NCI-H510A treated with DMSO at 0.1 percent for 48 hours (cell line): ENCODE measurements at places on chromosomes 12 and 14.

GRCh38 chr14:103138301-103139131, 15.3 kb downstream of the TNFAIP2 start:
- no peak for DNase-seq

GRCh38 chr14:29892327-29892726, 35.3 kb downstream of the PRKD1 start:
- no peak for DNase-seq

GRCh38 chr14:62253171-62253570, 491.0 kb downstream of the SNAPC1 start:
- DNase-seq, result no peak

DNA sequence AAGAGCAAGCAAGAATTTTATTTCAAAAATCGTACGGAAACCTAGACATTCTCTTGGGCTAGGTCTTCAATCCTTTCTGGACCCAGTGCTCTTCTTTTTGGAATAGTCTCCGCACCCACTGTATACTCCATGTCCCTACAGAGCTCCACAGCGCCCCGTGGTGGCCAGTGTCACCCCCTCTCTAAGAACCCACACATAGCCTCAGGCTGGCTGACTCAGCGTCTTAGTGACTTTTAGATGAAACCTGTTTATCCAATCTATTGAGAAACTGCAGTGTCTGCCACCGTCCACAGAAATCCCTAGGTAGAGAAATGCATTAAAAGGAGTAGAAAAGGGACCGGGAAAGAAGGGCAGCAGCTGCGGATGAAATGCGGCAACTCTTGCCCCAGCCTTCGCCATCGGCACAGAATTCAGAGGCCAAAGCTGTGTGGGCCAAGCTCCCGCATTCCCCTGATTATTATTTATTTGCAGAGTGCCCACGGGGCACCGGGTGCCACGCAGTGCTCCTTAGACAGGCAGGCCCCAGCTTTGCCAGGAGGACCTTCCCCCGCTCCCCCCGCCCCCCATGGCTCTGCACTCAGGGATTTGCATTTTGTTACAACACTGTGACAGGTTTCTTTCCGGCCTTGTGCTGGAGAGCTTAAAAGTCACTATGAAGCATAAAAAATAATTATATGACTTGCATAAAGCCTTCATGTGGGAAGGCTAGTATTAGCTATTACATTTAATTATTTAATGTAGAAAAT, 170.1 kb upstream of the FKBP4 start:
- no peak for DNase-seq

- no peak for DNase-seq
These were observed 596.1 kb downstream of the VRK1 start for GRCh38 chr14:97393244-97393643.

DNA sequence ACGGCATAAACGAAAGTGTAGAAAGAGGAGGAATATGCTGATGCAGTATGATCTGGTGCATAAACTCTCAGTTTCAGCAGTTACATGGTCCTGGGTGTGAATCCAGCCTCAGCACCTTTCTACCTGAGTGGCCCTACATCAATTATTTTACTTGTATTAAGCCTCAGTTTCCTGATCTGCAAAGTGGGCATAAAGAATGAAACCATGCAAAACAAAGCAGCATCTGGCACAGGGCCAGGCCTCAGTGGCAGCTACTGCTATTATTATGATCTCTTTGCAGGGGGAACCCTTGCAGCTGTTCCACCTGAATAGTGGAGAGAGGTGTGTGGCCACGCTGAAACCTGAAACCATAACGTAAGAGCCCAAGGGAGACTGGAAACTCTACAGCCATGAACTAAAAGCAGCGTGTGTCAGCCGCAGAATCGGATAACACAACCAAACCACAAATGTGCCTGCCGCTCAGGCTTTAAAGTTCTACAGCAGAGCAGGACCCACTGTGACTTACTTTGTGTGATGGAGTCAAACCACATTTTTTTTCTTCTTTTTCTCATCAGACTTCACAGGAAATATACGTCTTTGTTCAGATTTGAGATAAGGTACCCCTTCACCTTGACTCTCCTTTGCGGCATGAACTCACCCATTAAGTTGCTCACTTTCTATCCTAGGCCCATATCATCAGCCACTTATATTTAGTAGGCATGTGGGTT, 29.2 kb upstream of the FOS start:
- DNase-seq, result peak; percentile 93

- no peak for DNase-seq
These were observed 19.0 kb upstream of the ADGRD1 start for GRCh38 chr12:130934753-130935152.

GRCh38 chr14:36091096-36091495, 85.4 kb downstream of the PTCSC3 start:
- peak; percentile 73 for DNase-seq

DNA sequence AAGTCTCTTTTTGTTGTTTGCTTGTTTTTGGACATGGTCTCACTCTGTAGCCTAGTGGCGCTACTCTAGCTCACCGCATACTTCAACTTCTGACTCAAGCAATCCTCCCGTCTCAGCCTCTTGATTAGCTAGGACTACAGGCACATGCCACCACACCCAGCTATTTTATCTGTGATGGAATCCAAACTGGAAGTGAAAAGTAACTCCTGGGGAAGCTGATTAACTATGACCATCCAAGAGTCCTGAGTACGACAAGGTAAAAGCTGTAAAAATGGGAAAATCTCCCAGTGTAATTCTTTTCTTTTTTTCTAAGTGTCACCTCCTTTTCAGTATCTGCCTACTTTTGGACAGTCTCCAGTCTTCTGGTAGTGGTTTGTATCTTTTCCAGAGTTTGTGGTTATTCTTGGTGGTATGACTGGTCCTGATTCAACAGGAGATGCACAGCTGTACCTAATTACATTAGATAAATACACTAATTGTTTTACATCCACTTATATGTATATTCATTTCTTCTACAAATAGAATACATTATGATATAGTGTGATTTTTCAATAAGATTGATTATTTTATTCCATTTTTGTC, 97.8 kb downstream of the SLC6A15 start:
- DNase-seq, result no peak

DNA sequence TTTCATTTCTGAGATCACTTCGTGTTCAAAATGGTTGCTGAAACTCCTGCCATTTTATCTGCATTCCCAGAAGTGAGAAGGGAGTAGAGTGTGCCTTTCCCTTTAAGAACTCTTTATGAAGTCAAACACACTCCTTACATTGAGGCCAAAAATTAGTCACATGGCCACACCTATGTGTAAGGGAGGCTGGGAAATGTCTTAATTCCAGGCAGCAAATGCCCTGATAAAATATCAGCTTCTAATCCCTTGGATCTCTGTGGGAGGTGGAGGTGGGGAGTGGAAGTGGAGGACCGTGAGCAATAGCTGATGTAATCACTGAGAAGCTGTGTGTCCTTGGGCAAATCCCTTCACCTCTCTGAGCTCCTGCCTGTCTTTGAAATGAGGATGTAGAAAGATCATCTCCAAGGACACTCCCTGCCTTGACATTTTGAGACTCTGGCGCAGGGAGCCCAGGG, 22.7 kb upstream of the ANKRD9 start:
- DNase-seq, result no peak

- no peak for DNase-seq
These were observed 90.2 kb downstream of the KSR2 start for GRCh38 chr12:117878605-117879004.

GRCh38 chr12:124474709-124475108, 92.7 kb downstream of the NCOR2 start:
- DNase-seq, result no peak

- DNase-seq, result no peak
These were observed 1166.3 kb downstream of the GALC start for GRCh38 chr14:86826661-86827060.

DNA sequence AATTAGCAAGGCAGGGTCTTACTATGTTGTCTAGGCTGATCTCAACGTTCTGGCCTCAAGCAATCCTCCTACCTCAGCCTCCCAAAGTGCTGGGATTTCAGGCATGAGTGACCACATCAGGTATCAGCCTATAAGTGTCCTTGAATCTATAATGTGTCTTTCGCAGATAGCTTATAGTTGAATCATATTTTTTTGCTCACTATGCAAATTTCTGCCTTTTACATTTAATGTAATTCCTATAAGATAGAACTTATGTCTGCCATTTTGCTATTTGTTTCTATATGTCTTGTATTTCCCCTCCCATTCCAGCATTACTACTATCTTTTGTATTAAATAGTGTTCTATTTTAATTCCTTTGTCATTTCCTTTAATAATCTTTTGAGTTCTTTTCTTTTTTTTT, 10.5 kb upstream of the ATF7 start:
- no peak for DNase-seq

DNA sequence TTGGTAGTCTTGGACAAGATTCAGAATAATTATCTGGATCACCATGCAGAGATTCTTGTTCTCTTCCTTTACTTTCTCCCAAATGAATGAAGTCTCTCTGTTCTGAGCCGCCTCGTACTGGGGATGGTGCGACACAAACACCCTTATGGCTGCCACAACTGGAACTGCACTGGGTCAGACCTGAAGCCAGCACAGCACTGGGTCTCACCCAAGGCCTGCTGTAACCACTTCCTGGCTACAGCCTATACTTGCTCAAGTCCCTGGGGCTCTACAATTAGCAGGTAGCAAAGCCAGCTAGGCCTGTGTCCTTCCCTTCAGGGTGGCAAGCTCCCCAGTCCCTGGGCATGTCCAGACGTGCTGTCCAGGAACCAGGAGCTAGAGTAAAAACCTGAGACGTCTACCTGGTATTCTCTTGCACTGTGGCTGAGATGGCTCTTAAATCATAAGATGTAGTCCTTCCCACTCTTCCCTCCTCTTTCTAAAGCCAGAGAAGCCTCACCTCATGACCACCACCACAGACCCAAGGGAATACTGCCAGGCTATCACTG, 27.6 kb downstream of the IFNG start:
- DNase-seq, result no peak

DNA sequence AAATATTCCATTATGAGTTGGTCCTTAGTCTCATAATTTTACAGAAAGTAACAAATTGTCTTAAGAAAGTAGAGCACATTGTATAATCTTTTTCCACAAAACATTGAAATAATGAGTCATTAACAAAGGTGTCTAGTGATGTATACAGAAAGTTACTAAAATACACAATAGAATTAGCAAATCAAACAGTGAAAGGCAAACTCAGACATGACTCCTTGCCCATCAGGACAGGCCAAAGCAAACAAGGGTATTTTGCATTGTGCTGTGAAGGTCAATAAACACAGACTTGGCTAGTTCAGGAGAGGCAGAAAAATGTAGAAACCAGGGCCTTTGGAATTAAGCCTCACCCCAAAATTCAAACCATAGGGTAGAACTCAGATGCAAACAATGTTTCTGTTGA, 37.3 kb downstream of the SIX4 start:
- no peak for DNase-seq

- DNase-seq, result no peak
These were observed 57.7 kb downstream of the HMGA2 start for GRCh38 chr12:65881965-65882413.

GRCh38 chr12:82223426-82223825, 134.8 kb downstream of the CCDC59 start:
- DNase-seq, result no peak

- peak; percentile 69 for DNase-seq
These were observed 185.8 kb downstream of the SLC15A4 start for GRCh38 chr12:128637642-128638606.

DNA sequence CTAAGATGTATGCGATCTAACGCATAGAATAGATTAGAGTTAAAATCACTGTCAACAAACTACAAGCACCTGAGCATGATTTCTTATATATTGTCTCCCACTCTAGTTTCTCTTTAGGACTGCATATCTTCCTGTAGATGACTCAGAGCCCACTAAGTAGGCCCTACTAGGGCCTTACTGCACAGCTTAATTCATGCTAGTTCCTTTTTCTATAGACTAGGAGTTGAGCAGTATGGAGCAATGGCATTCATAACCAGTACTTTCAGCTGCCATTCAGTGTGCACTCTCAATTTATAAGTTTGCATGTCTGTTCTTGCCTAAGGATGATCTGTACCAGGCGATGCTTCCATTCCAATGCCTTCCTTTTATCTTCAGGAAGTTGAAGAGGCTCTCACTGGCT, 103.5 kb downstream of the METTL25 start:
- no peak for DNase-seq

- DNase-seq, result no peak
These were observed 106.9 kb downstream of the RFLNA start for GRCh38 chr12:124401704-124402221.

DNA sequence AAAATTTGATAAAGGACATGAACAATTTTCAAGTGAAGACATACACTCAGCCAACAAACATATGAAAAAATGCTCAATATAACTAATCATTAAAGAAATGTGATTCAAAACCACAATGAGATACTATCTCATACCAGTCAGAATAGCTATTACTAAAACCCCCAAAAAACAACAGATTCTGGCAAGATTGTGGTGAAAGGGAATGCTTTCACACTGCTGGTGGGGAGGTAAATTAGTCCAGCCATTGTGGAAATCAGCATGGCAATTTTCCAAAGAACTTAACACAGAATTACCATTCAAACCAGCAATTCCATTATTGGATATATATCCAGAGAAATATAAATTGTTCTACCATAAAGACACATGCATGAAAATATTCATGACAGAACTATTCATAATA, 18.7 kb upstream of the TAS2R14 start:
- no peak for DNase-seq

GRCh38 chr12:54159140-54159539, 29.6 kb downstream of the SMUG1 start:
- DNase-seq, result peak; percentile 93

- no peak for DNase-seq
These were observed 97.9 kb upstream of the BBS10 start for GRCh38 chr12:76446090-76446489.

GRCh38 chr14:88935083-88935482, 110.6 kb downstream of the TTC8 start:
- no peak for DNase-seq

DNA sequence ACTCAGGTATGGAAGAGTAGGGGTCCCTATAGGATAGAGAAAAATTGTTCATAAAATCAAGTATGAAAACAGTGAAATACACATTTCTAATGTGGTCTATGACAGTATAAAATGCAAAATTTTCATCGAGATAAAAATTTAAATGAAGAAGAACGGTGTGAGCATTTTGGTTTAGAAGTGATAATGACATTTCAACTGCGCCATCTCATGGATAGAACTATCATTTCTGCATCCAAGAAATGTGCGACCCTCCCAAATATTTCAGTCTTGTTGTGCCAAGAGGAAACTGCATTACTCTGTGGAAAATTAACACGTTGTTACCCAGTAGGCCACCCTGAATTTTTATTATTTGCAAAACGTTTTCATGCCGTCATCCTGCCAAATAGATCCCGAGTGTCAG, 108.8 kb downstream of the CRACR2A start:
- DNase-seq, result peak; percentile 24

GRCh38 chr12:66302827-66303169, 505 bp downstream of the HELB start:
- DNase-seq, result no peak

- no peak for DNase-seq
These were observed 637.8 kb downstream of the DIO2 start for GRCh38 chr14:79573486-79573885.
